ENCODE measurements at places on chromosomes 5 and 9. TPM values are rescaled to one million over a fixed set of nuclear protein-coding genes. Genes with fewer than 3 reads are reported as not detected.

DPYSL3 gene
- polyA plus RNA-seq = not detected

PDE8B gene
- not detected for polyA plus RNA-seq

ADAMTSL2 gene
- polyA plus RNA-seq = not detected

IER5L gene
- 1.1 TPM for polyA plus RNA-seq

DNA sequence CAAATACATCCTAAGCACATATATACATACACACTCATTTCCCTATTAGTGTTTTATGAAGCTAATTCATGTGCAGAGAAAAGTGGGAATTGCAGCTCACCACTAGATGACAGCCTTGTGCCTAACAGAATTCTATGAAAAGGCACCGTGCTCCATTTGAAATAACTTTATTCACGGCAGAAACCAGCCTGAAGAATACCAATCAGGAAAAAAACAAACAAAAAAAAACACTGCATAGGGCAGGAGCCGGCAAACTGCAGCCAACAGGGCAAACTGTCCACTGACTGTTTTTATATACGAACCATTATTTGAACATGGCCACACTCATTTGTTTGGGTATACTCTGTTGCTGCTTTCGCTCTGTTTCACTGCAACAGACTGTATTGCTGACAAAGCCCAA, 33.6 kb downstream of the ERMP1 start:
- no peak overlapping the region for H3K4me3 ChIP-seq
- H3K27me3 ChIP-seq = no peaks in the 10 kb centered on the region
- H3K27ac ChIP-seq = no peak overlapping the region
- H3K36me3 ChIP-seq = peaks cover 38% of the 10 kb centered on the region
- peaks cover 12% of the 10 kb centered on the region for H3K4me1 ChIP-seq

DNA sequence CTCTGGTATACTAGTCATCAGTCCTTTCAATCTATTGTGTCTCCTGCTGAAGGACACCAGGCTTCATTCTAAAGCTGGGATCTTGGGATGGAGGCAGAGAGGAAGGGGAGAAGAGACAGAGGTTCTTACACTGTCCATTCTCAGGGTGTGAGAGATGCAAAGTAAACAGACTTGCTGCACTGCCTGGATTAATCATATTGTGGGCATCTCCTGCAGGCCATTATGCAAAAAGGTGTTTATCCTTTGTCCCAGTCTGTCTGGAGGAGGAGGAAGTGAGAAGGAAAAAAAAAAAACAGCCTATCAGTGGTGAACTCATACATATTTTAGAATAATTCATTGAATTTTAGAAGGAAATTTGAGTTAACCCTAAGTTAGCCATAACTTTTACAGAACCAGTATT, 92.9 kb upstream of the TNPO1 start:
- H3K27me3 ChIP-seq = peaks cover 7% of the 10 kb centered on the region
- H3K4me3 ChIP-seq = no peak overlapping the region
- no peak overlapping the region for H3K27ac ChIP-seq
- DNase-seq = no peak
- no peaks in the 10 kb centered on the region for H3K36me3 ChIP-seq
- no peaks in the 10 kb centered on the region for H3K4me1 ChIP-seq

DNA sequence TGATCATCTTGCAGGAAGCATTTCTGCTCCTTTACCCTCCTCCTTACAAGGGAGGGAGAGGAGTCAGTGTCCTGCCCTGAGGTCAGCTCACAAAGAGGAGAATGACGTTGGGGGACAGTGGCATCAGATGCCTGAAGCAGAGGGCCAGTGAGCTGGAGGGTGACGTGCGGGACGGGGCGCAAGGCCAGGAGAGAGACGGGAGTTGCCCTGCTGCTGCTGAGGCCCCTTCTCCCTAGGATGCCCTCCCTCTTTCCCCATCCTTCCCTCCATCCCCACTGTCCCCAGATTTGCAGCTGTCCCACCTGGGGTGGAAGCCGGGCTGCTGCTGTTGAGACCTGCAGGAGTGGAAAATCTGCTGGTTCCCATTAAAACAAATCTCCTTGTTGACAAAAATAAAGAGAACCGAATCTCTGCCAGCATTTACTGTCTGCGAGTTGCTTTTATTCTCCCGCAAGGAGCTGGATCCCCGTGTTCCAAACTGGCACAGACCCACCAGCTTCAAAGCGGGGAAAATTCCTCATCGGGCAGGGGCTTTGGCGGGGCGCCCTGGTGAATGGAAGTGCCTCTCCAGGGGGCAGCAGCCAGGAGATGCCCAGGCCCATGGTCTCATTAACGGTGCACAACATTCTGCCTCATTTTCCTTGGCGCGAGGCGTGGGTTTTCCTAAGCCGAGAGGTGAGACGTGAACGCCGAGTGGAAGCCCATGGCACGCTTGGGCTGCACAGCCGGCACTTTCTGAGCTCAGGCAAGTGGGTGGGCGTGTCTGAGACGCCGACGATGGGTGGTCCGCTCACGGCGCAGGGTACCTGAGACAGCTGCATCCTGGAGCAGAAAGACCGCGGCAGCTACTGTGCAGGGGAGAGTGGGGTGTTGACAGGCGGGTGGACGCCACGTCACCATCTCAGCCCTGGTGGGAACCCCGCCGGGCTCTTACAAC, 13.9 kb upstream of the COL5A1 start:
- H3K4me1 ChIP-seq = no peaks in the 10 kb centered on the region
- DNase-seq = no peak
- no peaks in the 10 kb centered on the region for H3K36me3 ChIP-seq
- no peak overlapping the region for H3K4me3 ChIP-seq
- peaks cover 7% of the 10 kb centered on the region for H3K27me3 ChIP-seq

DNA sequence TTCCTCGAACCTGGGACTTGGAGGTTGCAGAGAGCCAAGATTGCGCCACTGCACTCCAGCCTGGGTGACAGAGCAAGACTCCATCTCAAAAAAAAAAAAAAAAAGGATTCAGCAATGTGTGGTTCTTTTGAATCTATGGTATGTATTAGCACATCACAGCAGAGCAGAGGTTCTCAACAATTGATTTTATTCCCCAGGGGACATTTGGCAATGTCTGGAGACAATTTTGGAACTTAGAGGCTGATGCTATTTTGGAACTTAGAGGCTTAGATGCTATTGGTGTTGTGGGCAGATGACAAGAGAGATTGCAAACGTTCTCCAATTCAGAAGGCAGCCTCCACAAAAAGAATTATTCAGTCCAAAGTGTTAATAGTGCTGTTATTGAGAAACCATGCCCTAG, 115.2 kb downstream of the TMC1 start:
- peaks cover 6% of the 10 kb centered on the region for H3K27me3 ChIP-seq
- no peaks in the 10 kb centered on the region for H3K36me3 ChIP-seq
- no peak overlapping the region for H3K4me3 ChIP-seq
- H3K27ac ChIP-seq = no peak overlapping the region
- DNase-seq = no peak

GRCh38 chr5:35903631-35904203, 34.7 kb downstream of the CAPSL start:
- peaks cover 25% of the 10 kb centered on the region for H3K4me1 ChIP-seq
- H3K36me3 ChIP-seq = no peaks in the 10 kb centered on the region
- peak overlapping the region; percentile 24 for H3K4me3 ChIP-seq
- H3K27me3 ChIP-seq = no peaks in the 10 kb centered on the region
- no peak overlapping the region for H3K27ac ChIP-seq
- peak; percentile 17 for DNase-seq

GRCh38 chr9:124392871-124393460, 22.3 kb downstream of the PSMB7 start:
- H3K4me1 ChIP-seq = peaks cover 73% of the 10 kb centered on the region
- no peak overlapping the region for H3K4me3 ChIP-seq
- no peaks in the 10 kb centered on the region for H3K27me3 ChIP-seq
- no peak for DNase-seq

DNA sequence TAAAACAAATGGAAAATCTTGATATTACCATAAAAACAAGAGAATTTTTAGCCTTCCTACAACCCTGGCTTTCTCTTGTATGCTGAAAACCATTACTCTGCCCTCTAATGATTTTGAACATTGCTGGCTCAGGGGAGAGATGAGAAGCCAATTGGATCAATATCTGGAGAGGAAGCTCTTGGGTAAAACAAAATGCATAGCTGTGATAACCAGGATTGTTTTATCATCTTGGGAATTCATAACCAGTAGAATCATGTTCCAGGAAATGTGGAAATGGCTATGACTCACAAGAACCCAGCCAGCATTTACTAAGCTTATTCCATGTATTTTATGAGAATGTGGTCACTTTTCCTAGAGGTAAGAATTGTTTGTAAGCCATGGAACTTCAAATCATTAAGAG, 51.1 kb upstream of the CTNND2 start:
- H3K36me3 ChIP-seq = no peaks in the 10 kb centered on the region
- H3K4me3 ChIP-seq = no peak overlapping the region
- no peaks in the 10 kb centered on the region for H3K4me1 ChIP-seq
- no peaks in the 10 kb centered on the region for H3K27me3 ChIP-seq
- no peak for DNase-seq

DNA sequence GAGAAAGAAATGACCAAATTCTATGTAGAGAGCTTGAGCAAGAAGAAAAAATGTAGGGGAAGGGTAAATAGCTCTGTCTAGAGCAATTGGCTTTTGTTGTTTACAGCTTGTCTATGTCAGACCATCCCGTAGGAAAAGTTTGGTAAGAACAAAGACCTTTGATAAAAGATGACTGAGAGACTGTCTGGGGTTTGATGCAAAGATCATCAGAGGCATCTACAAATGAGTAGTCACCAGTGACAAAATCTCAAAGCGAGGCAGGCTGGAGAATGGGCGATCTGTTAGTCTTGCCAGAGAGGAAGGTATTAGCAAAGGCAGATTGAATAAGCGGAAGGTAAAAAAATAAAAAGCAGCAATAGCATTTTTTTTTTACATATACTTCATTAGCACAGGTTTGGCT, 125.0 kb upstream of the RASGRF2 start:
- no peak overlapping the region for H3K27ac ChIP-seq
- H3K36me3 ChIP-seq = peaks cover 8% of the 10 kb centered on the region
- H3K27me3 ChIP-seq = no peaks in the 10 kb centered on the region

Measured in immature natural killer cell (primary cell).